Stimulated activated CD8-positive, alpha-beta memory T cell treated with anti-CD3 and anti-CD28 coated beads, Interleukin-2, amount 100 ng/mL, for 1 hour (primary cell): ENCODE measurements at places on chromosomes 2 and 18.

DNA sequence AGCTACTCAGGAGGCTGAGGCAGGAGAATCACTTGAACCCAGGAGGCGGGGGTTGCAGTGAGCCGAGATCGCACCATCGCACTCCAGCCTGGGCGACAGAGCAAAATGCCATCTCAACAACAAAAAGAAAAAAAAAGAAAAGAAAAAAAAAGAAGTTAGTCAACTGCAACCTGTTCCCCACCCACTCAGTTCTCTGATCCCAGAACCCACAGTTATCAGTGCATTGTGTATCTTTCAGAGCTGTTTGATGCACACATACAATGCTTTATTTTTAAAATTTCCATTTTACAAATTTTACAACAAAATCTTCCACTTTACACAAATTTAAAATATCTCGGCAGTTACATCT, 14.0 kb downstream of the RNU2-63P start:
- no peak for DNase-seq

DNA sequence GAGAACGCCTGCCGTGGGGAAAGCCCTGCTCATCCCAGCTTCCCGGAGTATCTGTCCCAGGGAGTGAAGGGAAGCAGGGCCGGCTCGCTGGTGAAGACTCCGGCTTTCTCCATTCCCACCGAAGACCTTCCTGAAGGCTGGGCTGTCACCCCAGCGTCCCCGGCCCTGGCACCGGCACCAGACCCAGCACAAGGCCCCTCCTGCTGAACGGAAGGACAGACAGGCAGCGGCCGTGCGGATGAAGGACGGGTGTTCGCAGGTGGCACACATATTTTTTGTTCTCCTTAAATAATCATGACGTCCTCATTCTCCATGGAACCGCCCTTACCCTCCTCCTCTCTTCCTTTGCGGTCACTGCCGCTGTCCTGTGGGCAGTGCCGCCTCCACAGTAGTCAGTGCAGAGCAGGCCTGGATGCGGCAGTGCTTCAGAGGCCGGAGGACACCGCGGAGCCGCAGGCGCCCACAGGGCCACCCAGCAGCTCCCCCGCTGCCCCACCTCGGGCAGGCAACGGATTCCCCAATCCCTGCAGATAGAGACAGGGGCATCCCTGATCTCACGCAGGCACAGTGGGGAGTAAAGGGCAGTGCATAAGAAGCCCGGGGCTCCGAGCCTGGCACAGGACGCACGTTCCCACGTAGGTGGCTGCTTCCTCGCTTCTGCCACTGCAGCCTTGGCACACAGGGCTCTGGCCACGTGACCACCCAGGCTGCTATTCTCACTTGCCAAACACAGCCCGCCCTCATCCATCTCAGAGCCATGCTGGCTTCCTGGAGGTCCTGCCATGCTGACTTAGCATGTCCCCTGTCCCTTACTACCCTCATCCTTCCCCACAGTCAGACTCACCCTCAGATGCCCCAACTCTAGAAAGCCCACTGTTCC, 229.7 kb downstream of the EIPR1 start:
- DNase-seq: no peak

GRCh38 chr18:13562494-13563029, 163.8 kb downstream of the FAM210A start:
- DNase-seq: no peak

- DNase-seq: no peak
These were observed 43.1 kb upstream of the RTN4 start for GRCh38 chr2:55093381-55093780.

GRCh38 chr2:142755191-142755590, 122.3 kb upstream of the KYNU start:
- DNase-seq: no peak

DNA sequence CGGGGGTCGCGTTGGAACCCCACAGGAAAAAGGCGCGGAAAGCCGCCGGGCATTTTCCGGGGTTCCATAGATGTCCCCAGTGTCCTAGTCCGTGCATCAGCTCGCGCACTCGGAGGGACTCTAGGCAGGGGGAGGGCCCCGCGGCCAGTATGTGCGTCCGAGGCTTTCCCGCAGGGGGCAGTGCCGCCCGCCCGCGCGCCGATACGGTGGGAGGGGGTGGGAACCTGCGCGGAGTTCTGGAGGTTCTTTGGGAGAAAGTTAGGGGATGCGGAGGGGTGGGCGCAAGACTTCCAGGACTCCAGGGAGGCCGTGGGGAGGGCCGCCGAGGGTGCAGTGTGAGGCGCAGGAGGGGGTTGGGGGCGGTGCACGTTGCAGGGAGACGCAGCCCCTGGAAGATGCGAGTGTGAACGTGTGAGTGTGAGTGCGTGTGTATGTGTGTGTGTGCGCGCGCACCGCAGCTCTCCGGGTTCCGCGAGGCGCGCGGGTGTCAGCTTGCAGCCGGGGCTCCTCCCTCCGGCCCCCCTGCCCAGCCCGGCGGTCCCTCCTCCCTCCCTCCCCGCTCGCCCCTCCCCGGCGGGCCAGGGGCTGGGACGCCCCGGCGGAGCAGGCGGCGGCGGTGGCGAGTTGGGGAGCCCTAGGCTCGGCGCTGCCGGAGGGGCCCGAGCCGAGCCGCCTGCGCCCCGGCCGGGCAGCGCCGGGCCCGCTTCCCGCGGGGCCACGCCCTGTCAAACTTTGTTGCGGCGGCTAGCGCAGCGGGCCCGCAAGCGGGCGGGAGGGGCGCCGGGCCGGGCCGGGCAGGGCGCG, at the start of gene TCF7L1:
Gene TCF7L1 (plus strand): TSS at position 559 of the 804 bp plus-strand sequence. CDS start 293 bp downstream, outside the sequence.
- no peak for DNase-seq

GRCh38 chr2:189506514-189506976, 65.3 kb downstream of the WDR75 start:
- DNase-seq: no peak
